ENCODE measurements at places on chromosomes 1 and 21.

DNA sequence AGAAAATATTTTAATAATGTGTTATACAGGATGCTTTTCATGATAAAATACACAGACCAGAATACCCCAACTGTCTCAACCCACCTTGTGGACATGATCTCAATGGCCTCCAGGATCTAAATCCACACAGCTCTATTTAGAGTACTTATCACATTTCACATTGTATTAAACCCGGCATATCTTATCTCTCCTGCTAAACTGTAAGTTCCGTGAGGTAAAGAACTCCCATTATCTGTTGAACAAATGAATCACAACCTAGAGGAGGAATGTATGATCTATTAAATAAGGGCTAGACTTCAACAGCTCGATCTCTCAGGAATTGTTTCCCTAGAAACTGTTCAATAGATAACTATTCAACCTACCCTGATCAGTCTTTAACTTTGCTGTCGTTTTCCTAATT is 6.9 kb downstream of the ETV3 start:
- DNase-seq, result no peak

DNA sequence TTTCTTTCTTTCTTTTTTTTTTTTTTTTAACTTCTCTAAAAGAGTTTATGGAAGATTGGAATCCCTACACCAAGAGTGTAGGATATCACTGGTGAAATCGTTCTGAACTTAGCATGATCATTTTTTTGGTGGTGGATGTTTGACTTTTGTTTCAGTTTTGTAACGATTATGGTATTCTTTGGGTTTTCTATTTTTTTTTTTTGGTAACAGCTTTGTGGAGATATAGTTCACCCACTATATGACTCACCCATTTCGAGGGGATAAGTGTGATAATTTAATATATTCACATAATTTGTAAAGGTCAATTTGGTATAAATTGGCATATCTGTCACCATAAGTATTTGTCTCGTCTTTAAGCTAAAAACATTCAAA is 29.2 kb downstream of the AGPAT3 start:
- DNase-seq, result peak; percentile 36

DNA sequence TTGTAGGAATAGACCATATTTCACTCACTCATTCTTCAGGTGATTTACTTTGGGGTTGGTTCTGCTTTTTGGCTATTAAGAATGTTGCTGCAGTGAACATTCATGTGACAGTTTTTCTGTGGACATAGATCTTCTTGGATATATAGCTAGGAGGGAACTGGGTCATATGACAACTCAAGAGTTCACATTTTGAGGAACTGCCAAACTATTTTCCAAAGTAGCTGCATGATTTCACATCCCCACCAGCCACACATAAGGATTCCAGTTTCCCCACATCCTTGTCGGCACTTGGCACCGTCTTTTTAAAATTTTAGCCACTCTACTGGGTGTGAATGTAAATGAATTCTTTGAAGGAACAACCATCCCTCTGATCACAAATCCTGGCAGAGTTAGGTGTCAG is 126.0 kb downstream of the PRDM2 start:
- DNase-seq, result no peak

GRCh38 chr1:48039088-48040054 is 42.2 kb upstream of the TRABD2B start:
- DNase-seq, result no peak

GRCh38 chr1:7384679-7385078 is 386.4 kb upstream of the VAMP3 start:
- DNase-seq, result no peak

- peak; percentile 39 for DNase-seq
These were observed 57.4 kb upstream of the TMPRSS15 start for GRCh38 chr21:18460979-18461378.

DNA sequence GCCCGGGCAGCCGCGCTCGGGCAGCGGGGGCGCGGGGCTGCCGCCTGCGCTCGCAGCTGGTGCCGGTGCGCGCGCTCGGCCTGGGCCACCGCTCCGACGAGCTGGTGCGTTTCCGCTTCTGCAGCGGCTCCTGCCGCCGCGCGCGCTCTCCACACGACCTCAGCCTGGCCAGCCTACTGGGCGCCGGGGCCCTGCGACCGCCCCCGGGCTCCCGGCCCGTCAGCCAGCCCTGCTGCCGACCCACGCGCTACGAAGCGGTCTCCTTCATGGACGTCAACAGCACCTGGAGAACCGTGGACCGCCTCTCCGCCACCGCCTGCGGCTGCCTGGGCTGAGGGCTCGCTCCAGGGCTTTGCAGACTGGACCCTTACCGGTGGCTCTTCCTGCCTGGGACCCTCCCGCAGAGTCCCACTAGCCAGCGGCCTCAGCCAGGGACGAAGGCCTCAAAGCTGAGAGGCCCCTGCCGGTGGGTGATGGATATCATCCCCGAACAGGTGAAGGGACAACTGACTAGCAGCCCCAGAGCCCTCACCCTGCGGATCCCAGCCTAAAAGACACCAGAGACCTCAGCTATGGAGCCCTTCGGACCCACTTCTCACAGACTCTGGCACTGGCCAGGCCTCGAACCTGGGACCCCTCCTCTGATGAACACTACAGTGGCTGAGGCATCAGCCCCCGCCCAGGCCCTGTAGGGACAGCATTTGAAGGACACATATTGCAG is 3.0 kb downstream of the ARTN start:
- peak; percentile 62 for DNase-seq

DNA sequence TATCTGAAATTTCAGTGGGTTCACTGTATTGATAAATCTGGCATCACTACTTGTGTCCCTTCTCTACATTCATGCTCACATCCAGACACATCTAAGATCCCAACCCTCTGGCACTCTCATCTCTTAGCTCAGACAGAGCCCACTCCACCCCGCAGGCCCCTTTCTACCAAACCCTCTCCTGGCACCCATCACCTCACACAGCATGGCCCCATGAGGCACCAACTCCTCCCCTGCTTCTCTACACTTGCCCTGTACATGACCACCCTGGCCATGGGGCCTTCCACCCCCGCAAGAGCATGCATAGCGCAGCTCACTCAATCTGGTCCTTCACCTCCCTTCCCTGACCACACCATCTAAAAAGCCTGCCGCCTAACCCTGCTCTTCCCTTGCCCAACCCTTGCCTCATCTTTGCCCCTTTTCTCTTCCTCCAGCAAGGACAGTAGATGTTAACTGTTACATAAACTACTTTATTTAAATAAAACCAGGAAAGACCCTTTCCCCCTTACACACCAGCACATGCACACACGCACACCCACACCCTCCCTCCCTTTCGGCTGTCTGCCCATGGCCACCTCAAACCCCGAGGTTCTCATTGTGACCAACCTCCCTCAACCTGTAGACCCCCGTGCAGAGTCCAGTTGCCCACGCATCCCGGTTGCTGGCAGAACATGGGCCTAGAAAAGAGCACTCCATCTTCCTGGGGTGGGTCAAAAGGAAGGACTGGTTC is 15.6 kb downstream of the SH3BP5L start:
- DNase-seq, result no peak

GRCh38 chr1:22273686-22274681 is 131.1 kb upstream of the WNT4 start:
- no peak for DNase-seq

- no peak for DNase-seq
These were observed 28.6 kb downstream of the UAP1 start for GRCh38 chr1:162590101-162590500.

GRCh38 chr21:34052171-34052570 is 21.2 kb upstream of the MRPS6 start:
- no peak for DNase-seq

DNA sequence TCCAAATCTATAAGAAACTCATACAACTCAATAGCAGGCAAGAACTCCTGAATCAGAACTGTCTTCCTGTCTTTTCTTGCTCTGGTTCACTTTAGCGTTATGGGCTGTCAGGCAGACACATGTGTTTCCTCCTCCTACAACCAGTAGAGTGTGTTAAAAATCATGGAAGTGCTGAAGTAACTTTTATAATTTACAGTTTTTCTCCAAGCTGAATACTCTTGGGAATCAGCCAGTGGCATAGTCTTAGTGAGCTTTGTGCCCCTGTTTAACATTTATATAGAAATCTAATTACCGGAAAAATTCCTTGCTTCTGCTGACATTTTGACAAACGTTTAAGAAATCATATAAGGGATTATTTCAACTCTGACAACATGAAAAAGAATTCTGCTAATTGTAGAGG is 113.1 kb upstream of the RGS18 start:
- peak; percentile 41 for DNase-seq

DNA sequence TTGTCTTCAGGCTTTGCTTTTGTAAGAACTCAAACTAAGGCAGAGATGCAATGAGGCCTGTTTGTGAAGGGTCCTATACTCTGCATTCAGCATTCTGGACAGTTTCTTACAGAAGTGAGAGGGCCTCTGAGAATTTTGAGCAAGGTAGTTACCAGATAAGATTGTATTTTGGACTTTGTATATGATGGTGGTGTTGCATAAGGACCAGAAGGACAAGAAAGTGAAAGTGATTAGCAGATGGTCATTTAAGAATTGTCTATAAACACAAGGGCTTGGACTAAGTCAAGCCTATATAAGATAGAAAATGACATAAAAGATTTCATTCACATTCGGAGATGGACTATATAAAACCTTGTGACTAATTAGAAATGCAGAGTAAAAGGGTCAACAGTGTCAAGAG is 537.0 kb downstream of the PTBP2 start:
- no peak for DNase-seq

DNA sequence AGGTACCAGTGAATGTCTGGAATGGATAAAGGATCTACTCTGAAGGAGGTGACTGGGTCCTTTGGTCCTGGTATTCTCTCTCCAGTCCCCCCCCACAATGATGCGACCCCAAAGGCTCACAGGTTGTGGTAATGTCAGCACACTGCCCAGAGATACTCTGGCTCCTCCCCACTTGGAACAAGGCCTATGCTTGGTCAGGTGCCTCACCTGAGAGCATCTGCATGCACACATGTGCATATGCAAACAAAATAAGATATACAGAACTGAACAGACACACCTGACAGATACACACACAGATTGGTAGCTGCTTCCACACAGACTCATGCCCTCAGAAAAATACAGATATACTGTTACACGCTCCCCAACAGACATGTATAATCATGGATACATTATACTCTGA is 33.5 kb downstream of the DMAP1 start:
- DNase-seq, result no peak

GRCh38 chr1:25520446-25521061 is 22.9 kb upstream of the LDLRAP1 start:
- DNase-seq, result peak; percentile 76

- no peak for DNase-seq
These were observed 6.9 kb upstream of the PROX1 start for GRCh38 chr1:213980906-213981305.

DNA sequence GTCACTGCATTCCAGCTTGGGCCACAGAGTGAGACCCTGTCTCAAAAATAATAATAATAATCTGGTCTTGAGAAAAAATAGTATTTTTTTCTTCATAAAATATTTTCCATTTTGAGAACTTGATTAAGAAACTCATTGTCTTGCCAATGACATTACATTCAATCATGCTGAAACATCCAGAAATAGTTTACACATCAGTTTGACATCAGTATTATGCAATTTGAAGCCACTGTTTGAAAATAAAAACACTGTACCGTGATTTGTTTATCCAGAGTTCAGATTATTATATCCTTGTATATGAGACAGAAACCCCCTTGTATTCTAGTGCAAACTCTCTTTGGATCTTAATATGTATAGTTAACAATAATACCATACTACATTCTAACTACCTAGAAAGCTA is 6.9 kb downstream of the FMO2 start:
- DNase-seq, result no peak

DNA sequence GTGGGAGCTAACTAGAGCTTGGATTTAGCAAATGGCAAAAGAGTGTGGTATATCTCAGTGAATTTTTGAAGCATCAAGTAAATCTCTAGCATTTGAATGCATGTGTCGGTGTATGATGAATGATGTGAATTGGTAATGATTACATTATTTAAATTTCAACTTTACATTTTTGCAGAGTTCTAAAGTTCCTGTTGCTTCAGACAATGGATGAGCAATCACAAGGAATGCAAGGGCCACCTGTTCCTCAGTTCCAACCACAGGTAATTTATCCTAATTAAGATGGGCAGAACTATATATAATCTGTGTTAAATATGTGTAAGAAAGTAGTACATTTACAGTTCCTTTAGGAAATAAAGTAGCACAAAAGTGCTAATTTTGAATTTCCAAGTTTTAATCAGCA is 75.6 kb downstream of the NEK7 start:
- DNase-seq, result no peak

DNA sequence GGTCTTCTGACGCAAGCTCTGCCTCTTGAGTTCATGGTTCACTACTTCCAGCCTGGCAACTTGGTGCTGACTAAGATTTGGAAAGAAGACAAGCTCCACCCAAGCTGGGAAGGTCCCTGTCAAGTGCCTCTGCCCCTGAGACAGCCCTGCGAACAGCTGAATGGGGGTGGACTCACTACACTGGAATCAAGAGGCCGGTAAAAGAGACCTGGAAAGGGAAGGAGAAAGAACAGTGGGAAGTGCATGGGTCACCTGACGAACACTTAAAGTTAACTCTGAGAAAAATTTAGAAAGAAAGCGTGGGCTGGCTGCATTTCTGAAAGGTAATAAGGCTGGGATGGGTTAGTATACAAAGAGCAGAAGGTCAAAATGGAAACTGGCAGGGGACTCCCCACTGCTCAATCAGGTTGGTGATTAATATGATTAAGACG is 26.1 kb upstream of the ZNF496 start:
- DNase-seq, result no peak

- DNase-seq, result no peak
These were observed 331.9 kb upstream of the POGK start for GRCh38 chr1:166507347-166507746.

DNA sequence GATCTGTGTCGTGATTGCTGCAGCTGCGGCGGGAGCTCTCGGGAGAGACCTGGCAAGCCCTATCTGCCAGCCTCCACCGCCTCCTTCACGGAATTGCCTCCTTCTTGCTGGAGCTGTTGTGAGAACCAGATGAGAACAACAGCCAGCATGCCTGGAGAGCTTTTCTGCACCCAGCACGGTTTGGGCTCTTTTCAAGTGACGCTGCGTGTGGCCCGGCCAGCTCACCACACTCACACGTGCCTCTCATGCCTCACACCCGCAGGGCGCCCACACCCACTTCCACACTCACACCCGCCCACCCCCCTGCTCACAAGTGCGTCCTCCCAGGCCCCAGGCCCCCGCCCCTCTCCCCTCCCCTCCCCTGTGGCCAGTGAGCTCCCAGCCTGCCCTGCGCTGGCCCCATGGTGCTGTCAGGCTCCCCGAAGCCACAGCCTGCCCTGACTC is 135.7 kb upstream of the RUNX3 start:
- DNase-seq, result no peak

DNA sequence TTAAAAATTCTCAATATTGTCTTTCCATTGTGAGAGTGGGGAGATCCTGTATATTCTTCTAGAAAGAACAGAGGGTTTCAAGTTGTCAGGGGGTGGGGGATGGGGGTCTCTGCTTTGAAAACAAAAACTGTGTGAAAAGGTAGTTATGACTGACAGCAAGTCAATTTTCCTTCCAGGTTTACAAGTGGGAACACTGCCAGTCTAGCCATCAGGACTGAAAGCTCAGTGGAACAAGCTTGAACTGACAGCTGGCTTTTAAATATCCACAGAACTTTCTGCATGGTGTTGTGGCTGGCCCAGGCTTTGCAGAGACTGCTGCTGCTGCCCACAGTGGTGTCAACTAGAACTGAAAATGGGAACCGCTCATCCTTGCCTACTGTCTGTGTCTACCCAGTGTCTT is 162.6 kb downstream of the TNR start:
- DNase-seq, result no peak

GRCh38 chr1:183515002-183515689 is 42.8 kb downstream of the SMG7 start:
- DNase-seq, result no peak

Data from common myeloid progenitor, CD34-positive (primary cell).